ENCODE measurements at places on chromosomes 7 and 10.

- DNase-seq: no peak
Observed at GRCh38 chr10:122461729-122462532, 578 bp downstream of the HTRA1 start.

GRCh38 chr10:123988694-123989093, 97.1 kb upstream of the CPXM2 start:
- no peak for DNase-seq

- no peak for DNase-seq
Observed at GRCh38 chr7:12635830-12636229, 51.6 kb upstream of the ARL4A start.

- DNase-seq: no peak
Observed at GRCh38 chr10:12566161-12567115, 217.1 kb downstream of the CAMK1D start.

DNA sequence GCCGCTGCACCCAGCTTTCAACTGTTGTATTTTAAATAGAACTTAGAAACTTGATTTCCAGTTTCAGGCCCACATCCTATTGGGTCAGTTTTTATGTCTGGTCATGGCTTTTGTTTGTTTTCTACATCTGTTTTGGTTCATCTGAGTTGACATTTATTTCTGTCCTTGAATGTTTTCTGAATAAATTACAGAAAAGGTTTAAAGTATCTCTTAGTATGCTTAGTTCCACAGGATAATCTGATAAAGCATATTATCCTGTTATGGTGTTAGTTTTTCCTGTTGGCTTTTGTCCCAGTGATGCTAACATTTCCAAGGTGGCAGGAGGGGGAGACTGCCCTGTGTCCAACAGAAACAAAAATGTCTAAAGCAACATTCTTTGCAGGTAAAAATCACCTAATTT, 733.2 kb downstream of the INHBA start:
- no peak for DNase-seq
